ENCODE measurements at places on chromosomes 7 and 10.

GRCh38 chr10:131025333-131025732, 286.2 kb downstream of the TCERG1L start:
- DNase-seq, result no peak

DNA sequence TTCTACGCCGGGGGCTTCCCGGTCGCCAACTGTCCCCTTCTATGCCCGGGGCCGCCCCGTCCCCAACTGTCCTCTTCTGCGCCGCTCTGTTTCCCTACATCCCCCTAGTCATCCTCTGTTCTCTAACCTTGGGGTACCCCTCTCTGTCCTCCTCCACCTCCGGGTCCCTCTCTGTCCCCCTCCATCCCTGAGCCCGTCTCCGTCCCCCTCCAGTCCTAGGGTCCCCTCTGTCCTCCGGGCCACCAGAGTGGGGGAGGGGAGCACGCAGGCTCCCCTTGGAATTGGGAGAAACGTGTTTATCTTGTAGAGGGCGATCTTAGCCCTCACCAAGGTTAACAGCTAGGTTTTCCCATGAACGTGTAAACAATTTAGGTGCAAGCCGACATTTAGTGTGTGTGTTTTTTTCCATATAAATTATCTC, 852 bp upstream of the KLF6 start:
- DNase-seq, result no peak

DNA sequence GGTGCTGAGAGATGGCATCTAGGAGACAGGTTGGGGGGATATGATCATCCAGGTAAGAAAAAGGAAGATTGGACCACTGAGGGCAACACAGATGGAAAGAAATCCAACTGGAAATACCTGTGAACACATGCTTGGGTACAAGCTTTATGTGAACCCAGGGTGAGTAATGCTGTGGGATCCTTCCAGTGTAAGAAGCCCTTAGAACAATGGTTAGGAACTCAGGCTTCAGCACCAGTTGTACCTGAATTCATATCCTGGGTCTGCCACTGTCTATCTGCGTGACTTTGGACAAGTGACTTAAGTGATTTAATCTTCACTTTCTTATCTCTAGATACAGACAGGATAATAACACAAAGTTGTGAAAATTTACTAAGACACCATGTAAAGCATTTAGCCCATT, 131.0 kb downstream of the ST7 start:
- DNase-seq, result no peak

DNA sequence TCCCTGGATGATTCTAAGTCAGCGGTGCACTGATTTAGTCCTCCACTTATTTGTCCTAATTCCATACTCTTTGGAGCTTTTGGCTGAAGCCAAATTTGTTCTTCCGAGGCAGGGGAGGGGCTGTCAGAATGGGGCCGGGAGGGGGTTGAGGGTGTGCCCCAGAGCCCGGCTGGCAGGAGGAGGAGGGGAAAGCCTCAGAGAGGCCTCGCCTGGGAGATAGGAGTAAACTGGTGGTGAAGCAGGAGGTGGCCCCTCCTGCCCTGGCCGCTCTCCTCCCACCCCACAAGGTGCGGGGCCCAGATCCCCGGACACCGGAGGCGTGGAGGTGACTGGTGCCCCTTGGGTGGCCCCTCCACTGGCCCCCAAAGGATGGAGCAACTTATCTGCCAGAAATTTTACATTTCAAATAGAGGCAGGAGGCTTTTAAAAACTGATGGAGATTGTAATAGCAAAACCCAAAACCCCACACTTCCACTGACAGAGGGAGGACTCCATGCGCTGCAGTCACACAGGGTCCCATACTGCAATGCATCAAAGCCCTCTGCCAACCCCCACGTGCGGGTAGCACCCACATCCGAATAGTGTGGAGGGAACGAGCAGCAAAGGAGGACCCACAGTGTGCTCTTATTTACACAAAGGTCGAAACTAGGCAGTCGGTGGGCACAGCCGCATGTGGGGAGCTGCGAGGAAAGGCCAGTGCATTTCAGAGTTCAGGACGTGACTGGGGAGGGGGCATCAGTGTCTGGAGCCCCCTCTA, 61.9 kb downstream of the CAMK2B start:
- DNase-seq, result no peak

DNA sequence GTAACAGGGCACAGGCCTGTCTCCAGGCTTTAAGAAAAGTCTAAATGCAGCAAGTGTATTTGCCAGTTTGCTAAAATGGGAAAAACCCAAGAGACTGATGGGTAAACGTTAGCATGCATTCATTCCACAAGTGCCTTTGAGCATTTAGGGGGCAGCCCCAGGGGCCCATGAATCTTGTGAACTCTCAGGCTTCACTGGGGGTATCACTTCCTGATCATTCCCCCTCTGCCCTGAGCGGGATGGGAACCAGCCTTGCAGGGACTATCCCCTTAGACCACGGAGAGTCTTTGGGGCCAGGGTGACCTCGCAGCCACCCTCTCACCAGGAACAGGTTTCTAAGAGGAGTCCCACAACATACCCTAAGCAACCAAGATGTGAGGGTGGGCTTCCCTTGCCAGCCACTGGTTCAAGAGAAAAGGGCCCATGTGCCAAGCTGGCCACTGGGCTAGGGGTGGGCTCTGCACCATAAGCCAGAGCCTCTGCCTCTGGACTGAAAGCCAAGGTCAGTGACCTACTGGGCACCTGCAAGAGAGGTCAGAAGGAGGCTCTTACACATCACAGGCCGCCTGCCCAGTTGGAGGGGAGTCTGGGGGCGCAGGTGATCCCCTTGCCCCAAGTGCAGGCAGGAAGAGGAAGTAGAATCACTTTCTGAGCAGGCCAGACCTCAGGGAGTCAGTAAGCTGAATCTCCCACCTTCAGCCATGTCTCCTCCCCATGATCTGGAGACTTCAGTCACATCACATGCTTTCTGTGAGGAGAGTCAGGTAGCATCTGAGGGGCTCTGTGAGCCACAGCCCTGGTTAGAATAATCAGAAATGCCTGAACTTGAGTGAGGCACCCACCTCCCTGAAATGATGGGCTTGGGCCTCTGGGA, 75.0 kb downstream of the C10orf105 start:
- DNase-seq, result no peak

GRCh38 chr7:1298051-1298930, 65.6 kb downstream of the UNCX start:
- DNase-seq, result no peak

DNA sequence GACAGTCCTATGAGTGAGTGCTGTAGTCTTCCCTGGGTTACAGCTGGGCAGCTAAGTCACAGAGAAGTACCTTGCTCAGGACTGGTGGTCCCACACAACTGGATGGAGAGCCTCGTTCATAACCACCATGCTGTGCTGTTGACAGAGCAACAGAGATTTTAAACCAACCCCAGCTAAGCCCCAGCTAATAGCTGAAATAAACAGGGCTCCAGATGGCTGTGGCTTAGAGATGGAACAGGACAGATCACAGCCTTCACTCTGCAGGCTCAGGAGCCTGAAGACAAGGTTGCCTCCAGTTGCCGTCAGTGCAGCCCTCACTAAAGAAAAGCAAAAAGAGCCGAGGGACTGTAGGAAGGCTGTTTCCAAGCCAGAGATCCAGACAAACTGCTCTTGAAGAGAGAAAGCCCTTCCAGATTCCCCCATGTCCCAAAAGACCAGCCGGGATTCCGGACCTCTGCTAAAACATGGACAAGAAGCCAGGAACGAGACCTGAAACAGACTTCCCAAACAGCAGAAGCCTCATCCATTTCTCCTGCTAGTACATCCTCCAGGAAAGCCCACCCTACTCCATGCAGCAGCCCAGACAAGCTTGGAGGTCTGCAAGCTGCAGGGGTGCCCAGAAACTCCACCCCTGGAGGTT, 4.2 kb downstream of the HTRA1 start:
- no peak for DNase-seq

DNA sequence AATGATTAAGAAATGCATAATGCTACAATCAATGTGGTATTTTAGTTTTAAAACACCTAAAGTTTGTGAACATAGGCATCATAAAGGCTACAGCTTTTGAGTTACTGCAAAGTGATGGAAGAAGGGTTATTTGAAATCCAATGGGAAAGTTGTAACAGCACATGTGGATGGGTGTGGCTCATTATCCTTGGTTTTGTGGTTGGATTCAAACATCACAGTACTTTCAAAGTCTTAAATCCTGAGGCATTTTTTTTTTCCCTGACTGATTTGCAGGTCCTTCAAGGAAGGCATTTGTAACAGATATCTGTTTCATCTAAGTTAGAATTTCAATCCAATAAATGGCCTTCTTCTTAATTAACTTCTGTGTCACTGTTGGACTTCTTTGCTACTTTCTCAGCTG, 9.8 kb upstream of the SHTN1 start:
- DNase-seq, result no peak

- DNase-seq, result no peak
Measured at GRCh38 chr10:88544140-88544870, 38.8 kb downstream of the RNLS start.

DNA sequence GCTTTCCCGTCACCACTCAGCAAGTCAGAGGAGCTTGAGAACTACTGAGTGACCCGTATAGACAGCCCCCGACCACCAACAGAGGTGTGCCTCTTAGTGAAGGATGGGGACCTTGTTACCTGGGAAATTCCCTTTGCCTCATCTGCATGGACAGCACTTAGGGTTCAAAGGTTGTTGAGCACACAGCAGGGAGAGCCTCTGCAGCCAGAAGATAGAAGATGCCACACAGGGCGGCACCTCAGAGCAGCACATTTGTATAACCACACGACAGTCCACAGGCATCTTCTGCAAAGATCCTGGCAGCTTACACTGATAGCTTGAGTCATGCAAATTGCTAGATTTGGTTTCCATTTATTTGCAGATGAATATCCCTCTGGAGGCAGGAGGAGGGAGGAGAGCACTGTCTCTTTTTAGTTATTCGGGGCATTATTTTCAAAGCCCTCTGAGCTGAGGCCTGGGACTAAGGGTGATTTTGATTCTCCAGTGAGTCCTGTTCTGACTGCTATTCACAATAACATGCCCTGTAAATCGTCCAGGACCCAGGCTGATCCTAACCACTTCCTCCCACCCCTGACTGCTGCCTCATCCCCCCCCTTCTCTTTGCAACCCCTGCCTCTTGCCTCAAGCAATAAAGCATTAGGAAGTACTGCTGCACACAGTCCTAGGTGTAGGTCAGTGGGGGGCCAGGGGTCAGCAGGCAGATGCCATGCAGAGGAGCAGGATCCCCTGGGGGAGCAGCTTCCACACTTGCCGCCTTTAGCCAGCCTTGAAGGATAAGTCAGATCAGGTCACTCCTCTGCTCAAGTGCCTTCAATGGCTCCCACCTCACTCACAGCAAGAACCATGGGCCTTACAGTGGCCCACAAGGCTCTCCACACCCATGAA, 24.6 kb upstream of the INMT start:
- DNase-seq, result peak; percentile 87

DNA sequence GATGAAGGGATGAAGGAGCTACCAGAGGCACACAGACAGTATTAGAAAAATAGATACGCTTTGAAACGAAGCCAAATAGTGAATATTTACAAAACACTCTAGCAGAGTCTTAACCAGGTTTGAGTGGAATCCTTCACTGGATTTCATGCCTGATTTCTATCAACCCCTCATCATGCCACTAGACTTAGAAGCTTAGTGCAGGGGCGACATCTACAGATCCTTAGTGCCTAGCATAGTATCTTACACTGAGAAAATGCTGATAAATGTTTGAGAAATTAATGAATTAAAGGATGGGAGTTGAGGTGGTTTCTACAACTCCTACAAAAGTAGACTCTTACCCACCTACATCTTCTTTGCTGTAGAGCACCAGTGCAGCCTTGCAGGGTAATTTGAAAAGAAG, 54.7 kb upstream of the CCNJ start:
- DNase-seq, result no peak

All from CD4-positive, CD25-positive, alpha-beta regulatory T cell (primary cell).